Airway epithelial cell (primary cell): ENCODE measurements at places on chromosomes 4 and X. TPM values are rescaled to one million over a fixed set of nuclear protein-coding genes. Genes with fewer than 3 reads are reported as not detected.

XAGE3 gene
- not detected in 2 replicates for total RNA-seq

CLDN34 gene
- not detected in 2 replicates for total RNA-seq

CTAG1A gene
- not detected in 2 replicates for total RNA-seq

SPANXB1 gene
- not detected in 2 replicates for total RNA-seq

EXOC1L gene
- not detected in 2 replicates for total RNA-seq

COX18 gene
- total RNA-seq = 23.8 and 24.3 TPM in 2 replicates

SYN1 gene
- total RNA-seq = 0.33 and 0.63 TPM in 2 replicates

IRS4 gene
- total RNA-seq = not detected in 2 replicates
